ENCODE measurements at places on chromosomes 3 and 15. TPM values are rescaled to one million over a fixed set of nuclear protein-coding genes. Genes with fewer than 3 reads are reported as not detected.

The SLC28A2 gene
- not detected for total RNA-seq

The SAMD7 gene
- total RNA-seq = not detected

The IL17RD gene
- total RNA-seq = 31.0 TPM

The RARRES1 gene
- 4.5 TPM for total RNA-seq

The CALML4 gene
- 1.6 TPM for total RNA-seq

The ZNF80 gene
- not detected for total RNA-seq

DNA sequence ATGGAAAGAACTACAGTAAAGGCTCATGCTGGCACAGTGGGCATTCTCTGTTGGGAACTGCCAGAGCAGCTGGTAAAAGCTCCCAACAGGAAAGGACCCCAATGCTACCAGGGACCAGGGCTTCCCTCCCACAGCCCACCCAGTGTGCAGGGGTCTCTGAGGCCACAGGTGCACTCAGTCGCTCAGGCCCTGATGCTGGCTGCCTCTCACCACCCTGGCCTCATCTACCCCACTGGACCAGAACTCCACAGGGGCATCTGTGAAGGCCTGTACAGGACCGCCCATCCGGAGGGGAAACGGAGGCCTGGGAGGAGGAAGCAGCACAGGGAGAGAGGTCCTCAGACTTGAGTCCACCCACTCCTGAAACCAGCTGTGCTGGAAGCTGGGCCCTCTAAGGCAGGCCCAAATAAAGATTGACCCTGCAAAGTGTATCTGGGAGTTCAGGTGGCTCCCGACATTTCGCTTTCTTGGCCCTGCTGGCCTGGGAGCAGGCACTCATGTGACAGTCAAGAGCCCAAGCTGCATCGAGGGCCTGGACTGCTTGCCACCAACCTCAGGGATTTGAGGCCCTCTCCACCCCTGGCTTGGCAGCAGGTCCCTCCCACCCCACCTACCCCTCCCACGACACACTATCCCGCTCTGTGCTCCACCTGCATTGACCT, 12.7 kb downstream of the KLF15 start:
- DNase-seq = no peak

- DNase-seq = no peak
These were observed 427.3 kb downstream of the MFSD1 start for GRCh38 chr3:159229116-159229680.

DNA sequence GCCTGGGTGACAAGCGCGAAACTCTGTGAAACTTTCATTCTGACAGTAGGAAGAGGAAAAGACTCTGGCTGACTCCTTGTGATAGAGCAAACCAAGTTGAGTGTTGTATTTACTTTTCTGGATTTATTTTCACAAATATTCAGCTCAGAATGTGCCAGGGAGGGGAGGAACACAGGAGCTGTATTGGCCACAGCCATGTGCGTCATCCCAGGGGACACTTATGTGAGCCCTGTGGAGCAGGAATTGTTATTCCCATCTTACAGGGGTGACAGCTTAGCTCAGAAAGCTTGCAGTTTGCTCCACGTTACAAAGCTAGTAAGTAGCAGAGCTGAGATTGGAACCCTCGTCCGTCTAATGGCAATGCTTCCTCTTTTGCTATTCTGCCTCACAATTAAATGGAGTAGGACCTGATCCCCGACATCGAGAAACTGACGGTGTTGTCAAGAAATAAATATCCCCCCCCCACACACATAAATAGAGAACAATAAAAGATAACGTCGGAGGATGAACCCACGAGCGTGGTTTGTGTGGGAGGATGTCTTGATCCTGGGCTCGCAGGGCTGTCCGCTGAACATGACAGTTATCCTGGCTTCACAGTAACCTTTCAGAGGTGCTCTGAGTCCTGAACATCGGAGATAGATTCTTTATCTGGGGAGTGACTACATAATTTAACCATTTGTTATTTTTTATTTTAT, 151.6 kb upstream of the CTDSPL start:
- DNase-seq = no peak

GRCh38 chr15:57035664-57036063, 117.2 kb downstream of the TCF12 start:
- no peak for DNase-seq

DNA sequence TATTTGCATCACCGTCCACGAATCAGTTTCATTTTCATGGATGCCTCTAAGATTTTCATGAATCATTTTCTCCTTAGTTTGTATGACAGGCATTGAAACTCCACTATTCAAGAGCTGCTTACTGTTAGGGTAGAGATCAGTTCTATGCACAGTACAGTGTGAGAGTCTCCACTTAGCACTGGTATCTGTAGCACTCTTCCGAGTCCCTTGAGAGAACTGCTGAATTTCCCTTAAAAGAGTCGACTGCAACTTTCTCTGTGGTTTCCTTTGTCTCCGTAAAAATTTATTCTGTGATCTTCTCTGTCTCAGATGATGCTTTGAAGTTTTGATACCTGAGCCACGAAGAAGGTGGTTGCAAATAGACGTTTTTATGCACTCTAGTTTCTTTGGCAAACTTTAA, 14.8 kb downstream of the GTPBP8 start:
- DNase-seq = no peak

- no peak for DNase-seq
These were observed 89.4 kb upstream of the SOX2 start for GRCh38 chr3:181622365-181622764.

DNA sequence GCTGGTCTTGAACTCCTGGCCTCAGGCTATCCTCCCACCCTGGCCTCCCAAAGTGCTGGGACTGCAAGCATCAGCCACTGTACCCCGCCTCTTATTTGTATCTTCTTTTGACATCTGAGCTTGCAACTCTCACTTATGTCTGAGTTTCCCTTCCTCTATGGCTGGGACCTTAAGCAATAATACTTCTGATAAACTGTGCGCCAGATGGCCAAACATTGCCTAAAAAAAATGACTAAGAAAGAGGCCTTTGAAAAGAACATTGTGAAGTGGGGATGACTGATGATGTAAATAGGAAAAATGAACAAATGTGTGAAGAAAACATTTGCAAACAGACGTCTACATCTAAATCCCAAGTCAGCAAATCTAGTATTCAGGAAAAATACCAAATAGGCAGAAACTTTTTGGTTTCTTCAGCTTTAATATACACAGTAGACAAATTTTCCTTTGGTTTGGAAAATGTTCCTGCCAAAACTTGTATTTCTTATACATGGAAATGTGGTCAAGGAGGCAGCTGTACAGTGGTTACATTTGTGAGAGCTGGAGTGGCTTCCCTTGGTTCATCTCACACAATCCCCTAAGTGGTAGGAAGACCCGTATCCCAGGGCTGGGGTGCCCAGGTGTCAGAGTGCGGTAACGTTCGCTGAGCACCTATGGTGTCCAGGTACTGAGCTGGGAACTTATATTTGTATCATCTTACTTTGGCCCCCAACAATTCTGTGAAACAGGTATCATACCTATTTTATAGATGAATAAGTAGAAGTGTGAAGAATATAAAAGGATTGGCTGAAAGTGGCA, 11.6 kb upstream of the TFRC start:
- no peak for DNase-seq

GRCh38 chr3:158453004-158453403, 118.0 kb upstream of the MLF1 start:
- no peak for DNase-seq

- DNase-seq = no peak
These were observed 12.4 kb downstream of the SLCO3A1 start for GRCh38 chr15:91865950-91866349.

GRCh38 chr3:38130631-38131065, 6.3 kb downstream of the ACAA1 start:
- no peak for DNase-seq

GRCh38 chr15:29708519-29708918, 113.7 kb downstream of the TJP1 start:
- no peak for DNase-seq

DNA sequence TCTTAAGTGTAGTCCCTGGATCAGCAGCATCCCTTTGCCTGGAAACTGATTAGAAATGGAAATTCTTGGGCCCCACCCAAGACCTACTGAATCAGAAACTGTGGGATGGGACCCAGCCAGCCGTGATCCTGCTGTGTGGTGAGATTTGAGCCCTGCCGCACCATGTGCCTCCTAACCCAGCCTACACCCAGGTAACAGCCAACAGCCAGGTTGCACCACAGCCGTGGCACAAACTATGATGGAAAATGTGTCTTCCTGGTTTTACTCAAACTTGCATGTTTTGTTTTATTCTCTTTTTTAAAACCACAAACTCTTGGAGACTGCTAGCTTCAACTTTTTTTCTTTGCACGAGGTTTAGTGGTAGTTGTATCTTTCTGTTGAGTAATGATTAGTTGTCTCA, 2.6 kb downstream of the LIMD1 start:
- DNase-seq = no peak

DNA sequence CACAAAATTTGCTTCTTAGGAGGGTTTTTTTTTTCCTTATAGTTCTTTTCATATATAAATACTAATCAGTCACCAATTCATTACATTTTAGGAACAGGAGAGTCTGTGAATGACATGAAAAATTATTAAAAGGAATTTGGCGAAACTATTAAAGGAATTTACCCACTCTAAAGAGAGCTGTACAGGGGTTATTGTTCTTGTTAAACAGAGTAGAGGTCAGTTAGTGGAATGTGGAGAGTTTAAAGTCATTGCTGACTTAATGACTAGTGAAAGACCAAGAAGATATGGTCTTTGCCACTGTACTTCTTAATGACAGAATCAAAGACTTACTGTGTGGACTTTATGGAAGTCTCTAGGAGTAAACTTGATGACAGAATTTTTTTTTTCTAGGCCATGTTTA, 333.6 kb upstream of the C2CD4B start:
- no peak for DNase-seq

DNA sequence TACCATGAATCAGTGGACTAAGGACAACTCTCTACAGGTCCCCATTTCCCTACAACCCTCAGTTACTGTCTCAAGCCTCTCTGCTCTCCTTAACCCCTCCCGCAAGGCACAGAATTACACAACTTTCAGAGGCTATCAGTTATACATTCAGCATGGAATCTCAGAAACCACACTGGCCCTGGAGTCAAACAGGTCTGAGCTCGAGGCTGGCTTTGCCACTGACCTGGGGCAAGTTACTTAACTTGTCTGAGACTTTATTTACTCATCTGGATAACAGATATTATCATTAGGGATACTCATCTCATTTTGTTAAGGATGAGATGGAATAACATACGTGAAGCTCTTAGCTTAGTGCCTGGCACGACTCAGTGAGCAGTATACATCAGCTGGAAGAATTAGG, 95.2 kb downstream of the WDR76 start:
- DNase-seq = no peak

DNA sequence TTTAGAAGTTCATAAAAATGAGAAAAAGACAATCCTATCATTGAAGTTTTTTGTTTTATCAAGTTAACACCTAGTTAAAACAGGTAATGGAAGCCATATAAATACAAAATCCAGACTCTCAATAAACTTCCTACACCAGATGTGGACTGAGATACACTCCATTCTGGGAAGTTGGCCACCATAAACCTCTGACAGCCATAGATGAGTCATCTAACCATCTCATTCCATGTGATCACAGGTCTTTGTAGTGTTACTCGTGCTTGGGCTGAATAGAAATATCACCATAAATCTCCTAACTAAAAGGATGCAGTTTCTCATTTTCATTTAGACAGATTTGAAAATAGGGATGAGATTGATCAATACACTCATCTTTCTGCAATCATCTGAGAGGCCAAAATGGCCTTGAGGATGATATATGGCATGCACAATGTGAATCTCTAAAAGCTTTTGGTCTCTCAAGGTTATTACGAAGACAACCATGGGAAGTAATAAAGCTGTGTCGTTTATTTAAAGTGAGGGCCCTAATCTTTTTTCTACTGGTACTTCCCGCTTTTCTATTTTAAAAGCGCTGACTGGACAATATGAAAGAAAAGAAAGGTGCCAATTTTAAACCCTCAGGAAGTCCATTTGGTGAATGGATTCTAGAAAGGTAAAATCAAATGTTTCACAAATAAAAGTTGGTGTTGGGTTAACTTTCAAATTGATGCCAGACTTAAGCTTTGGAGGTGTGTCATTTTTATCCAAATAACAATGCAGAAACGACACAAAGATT, 155.5 kb downstream of the POLR2M start:
- no peak for DNase-seq

DNA sequence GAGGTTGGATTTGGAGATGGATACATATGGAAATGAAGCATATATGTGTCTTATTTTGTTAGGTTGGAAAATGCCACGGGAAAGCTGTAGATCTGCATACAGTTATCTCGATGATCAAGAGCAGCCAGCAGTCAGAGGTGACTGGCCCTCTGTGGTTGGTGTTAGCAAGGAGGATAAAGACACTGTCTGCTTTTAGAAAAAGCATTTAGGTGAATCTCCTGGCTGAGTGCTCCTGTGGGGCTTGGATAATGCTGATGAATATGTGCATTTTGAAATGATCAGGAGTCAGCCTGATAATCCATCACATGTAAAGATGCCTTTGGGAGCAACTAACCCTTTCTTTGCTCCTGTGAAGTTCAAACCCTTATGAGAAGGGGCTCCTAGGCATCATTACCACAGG, 24.9 kb upstream of the GLCE start:
- DNase-seq = no peak

GRCh38 chr3:17740721-17741141, 1.7 kb downstream of the TBC1D5 start:
- DNase-seq = no peak
